Activated gamma-delta T cell (primary cell): ENCODE measurements at places on chromosomes 4 and X.

DNA sequence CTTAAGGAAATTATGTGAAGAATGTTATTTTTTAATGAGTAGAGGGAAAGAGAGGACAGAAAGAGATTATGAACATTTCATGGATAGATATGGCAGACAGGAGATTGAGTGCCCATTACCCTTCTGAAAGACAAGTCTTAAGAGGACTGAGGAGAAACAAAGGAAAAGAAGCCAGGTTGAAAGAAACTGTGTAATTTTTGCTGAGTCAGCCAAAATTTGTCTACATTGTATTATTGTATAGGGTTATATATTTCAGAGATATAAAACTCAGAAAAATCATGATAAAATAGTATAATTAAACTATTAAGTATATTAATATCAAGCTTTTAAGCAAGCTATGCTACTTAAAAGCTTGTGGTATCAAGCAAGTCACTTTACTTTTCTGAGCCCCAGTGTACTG lies 4.9 kb downstream of the TMPRSS11B start:
- DNase-seq: no peak

DNA sequence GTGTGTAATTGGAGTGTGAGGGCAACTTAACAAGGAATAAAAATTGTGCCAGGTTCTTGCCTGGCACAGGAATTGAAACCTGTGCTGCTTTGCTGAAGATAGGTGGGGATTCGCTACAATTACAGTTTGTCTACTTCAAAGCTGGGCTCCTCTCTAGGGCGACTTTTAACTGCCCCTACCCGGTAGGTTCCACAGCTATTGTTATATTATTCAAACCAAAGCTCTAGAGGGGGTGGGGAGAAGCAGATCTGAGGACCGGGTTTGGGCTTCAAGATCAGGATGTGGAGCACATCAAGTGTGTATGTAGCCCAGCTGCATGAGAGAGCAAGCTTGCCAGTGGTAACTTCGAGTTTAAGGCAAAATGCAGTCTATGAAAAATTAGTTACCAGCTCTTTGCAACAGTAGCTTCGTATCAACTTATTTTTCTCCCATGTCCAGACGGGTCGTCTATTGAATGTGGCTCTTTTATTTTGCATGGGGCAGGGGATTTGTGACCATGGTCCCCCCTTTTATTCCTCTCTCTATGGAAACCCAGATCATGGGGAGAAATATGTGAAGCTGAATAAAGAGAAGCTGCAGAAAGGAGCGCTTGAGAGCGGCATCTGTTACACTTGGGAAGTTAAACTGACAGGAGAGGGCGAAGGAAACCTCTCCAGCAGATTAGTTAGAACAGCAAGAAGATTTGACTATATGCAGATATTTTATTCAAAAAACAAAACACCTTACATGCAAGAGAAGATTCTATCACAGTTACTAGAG lies 3.2 kb upstream of the POU3F4 start:
- DNase-seq: no peak

GRCh38 chr4:184282895-184283654 lies 65.4 kb upstream of the ENPP6 start:
- DNase-seq: no peak

GRCh38 chr4:24470666-24471485 lies 113.5 kb downstream of the DHX15 start:
- DNase-seq: no peak

DNA sequence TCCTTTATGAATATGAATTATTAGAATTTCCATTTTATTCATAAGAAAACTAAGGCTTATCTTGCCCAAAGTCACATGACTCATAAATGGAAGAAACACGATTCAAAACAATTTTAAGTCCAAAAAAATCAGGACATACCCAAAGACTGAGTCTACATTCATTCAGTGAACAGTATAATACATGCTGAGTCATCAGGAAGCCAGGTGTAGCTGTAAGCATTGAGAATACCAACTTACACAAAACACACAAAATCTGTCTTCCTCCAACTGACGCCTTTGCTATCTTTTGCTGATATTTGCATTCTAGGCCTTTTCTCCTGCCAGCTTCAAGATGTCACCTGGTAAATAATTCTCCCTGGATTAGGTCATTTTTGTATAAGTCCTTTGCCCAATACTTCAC lies 520.1 kb upstream of the GALNT7 start:
- no peak for DNase-seq

DNA sequence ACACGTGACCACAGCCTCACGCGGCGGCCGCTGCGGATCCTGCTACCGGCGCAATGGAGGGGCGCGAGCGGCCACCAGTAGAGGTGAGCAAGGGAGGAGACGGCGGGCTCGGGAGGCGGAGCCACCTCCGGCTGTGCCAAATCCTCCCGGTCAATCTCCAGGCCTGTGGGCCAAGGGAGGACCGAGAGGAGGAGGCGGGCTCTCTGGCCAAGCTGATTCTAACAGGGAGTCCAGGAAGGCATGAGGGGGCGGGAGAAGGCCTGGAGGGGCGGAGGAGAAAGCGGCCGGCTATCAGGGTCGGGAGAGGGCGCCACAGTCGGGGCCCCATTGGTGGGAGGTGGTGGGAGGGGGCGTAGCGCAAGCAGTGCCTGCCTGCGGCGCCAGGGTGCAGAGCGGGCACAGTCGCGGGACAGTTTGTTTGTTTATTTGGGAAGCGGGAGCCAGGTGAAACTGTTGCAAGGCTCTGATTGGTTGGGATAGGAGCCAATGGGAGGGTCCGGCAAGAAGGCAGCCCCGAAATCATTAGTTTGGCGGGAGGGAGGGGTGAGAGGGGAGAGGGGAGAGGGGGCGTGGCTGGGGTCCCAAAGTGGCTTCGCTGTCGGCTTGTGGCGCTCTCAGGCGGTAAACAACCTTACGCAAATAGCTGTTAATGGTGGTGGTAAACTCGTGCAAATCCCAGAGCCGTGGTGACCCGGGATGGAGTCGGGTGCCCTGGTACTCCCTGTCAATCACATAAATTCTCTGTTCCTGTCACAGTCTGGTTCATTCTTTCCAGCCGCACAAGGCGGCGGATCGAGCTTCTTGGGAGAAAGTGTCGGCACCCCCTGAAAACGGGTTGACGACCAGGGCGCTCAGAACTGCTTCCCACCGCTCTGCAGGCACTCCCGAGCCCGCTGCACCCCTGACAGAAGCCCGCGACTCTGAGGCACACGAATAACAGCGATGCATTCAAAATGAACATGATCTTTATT lies at the start of gene IRS4:
TSS of gene IRS4 (minus strand) at position 55 of the 971 bp plus-strand sequence.
- DNase-seq: no peak

- no peak for DNase-seq
These were observed 65.9 kb downstream of the TMEM131L start for GRCh38 chr4:153531976-153532626.

GRCh38 chrX:97858592-97858991 lies 974.9 kb downstream of the RPA4 start:
- no peak for DNase-seq

GRCh38 chr4:76997532-76997931 lies 48.0 kb downstream of the SEPTIN11 start:
- DNase-seq: no peak

DNA sequence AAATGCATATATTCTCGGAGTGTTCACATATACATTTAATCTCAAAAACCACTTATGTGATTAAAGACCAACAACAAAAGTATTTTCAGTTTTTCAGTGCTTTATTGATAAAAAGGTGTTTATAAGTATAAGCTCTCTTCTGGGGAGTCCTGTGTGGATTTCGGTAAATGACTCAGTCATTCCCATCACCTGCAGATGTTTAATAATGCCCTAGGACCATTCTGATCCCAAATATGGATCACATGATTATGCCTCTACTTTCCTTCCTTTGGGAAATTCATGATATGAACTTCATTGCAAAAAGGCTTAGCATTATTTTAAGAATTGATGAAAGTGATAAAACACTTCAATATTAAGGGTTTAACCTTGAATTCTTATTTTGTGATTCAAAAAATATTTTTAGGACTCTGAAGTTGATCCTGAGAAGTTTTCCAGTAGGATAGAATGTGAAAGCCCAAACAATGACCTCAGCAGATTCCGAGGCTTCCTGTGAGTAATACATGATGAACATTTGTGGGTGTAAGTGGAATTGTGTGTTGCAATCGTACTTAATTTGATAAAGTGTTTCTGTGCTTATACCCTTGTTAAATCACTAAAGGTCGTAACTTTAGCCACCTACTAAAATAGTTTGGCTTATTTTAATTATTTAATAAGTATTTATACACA lies 40.2 kb downstream of the ATP10D start:
- DNase-seq: no peak

- no peak for DNase-seq
These were observed 43.5 kb downstream of the PPEF2 start for GRCh38 chr4:75858721-75859120.

DNA sequence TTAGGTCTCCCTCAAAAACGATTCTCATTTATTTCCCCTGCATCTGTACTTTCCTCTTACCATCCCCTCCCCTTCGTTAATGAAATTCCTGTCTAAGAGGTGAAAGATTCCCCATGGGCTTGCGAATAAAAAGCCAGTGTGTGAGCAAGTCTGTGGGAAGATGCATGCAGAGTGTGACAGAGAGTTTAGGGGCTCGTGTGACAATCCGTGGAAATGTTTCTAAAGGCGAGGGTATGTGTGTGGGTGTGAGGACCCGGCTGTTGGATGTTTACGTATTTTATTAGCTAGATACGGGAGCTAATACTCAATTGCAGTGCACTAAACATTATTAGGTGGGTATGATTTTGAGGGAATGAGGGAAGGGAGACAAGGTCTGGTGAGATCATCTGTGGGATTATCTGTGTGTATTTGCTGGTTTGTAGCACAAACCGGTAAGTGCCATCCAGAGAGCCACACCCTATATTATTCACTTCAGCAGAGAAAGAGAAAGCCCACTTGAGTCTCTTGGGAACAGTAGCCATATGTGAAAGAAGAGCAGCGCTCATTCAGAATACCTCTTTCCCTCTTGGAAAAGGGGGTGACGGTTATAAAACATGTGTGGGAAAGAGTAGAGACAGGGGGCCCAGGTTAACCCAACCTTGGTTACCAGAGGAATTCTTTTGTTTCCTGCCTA lies 893 bp upstream of the HOPX start:
- no peak for DNase-seq

GRCh38 chr4:175435381-175435783 lies 376.7 kb downstream of the GPM6A start:
- DNase-seq: no peak

DNA sequence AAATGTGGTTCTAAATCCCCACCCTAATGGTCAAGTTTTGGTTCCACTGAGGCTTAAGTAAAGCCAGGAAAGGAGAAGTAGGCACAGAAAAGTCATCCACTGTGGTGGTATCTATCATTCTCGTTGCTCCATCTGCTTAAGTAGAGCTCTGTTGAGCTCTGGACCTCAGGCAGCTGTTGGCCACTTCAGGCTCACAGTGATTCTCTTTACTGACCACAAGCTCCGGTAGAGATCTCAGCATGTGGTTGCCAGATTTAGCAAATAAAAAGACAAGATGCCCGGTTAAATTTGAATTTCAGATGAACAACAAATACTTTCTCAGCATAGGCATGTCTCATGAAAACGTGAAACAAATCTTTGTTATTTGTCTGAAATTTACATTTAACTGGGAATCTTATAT lies 132.3 kb upstream of the PTCHD1 start:
- DNase-seq: no peak
